H4 (cell line): ENCODE measurements at places on chromosomes 7 and 10.

DNA sequence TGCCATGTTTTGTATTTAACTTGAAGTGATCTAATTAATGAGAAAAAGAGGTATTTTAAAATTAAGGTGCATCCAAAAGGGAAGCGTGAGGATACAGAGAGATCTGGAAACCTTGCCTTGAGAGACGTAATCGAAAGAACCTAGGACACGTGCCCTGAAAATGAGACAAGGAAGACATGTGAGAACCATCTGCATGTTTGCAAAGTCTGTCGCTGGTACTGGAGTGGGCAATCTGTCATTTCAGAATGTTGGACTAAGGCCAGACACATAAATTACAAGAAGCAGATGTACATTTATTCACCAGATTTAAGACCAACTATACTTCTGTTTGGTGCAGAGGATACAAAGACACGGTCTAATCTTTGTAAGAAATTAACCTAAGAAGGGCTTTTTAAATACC lies 9.2 kb downstream of the AGR2 start:
- no peak for DNase-seq

- no peak for DNase-seq
These were observed 549.4 kb upstream of the C7orf33 start for GRCh38 chr7:148041156-148041555.

- DNase-seq: no peak
These were observed 1351.9 kb downstream of the REEP3 start for GRCh38 chr10:64873088-64873487.

GRCh38 chr10:11231285-11231684 lies 213.6 kb downstream of the CELF2 start:
- DNase-seq: no peak

- peak; percentile 58 for DNase-seq
These were observed 258.6 kb downstream of the CNTNAP2 start for GRCh38 chr7:146375170-146375569.

GRCh38 chr7:52547308-52547910 lies 488.0 kb upstream of the POM121L12 start:
- no peak for DNase-seq

- DNase-seq: no peak
These were observed 51.3 kb downstream of the IKZF1 start for GRCh38 chr7:50355817-50356178.

DNA sequence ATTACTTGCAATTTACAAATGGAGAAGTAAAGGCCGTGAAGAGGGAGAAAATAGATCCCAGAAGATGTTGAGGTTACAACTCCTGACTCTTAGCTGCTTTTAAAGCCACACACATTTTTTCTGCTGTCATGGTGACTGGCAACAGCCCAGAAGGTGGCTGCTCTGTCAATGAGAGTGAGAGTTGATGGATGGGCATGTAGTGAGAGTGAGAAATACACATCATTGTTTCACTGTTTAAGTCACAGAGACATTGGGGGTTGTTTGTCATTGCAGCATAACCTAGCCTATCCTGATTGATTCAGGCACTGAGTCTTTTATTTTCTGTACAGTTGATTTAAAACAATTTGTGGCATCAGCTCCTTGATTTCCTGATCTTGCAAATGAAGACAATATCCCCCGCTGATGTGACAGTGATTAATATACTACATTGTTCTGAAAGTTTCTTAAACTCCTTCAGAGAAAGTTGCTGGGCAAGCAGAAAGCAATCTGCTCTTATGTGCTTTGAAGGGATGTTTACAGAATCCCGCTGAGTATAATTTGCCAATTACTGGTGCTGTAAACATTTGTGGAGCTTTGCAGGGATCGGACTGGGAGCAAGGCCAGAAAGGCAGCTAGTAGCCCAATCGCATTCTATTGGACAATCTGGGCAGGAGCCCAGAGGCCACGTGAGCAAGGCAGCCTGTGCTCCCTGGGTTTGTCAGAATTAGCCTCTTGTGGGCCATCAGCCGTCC lies 229.6 kb downstream of the PRPF18 start:
- DNase-seq: peak; percentile 91

DNA sequence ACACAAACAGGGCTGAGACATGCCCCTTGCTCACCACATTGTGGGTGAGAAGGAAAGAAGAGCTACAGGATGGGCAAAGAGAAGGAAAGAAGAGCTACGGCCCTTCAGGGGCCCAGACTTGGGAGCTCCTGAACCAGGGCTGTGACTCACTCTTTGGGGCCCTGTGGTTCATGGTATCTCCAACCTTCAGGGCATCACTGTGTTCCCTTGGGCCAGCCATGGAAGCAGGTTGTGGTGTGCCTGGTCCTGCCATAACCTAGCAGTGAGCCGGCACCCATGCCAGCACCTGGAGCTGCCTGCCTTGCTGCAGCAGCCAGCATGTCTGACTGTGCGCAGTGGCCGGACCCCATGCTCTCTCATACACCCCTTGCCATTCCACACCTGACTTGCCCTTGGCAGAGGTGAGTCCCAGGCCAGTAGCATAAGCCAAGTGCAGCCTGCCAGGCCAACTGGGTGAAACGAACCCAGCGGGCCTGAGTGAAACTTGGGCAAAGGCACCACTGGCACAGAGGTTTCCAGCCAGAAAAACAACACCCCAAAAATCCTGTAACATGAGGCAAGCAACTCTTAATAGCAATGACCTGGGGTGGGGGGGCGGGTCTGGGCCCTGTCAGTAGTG lies 89.0 kb upstream of the CACUL1 start:
- DNase-seq: no peak

GRCh38 chr10:111511751-111512150 lies 434.9 kb downstream of the ADRA2A start:
- no peak for DNase-seq

DNA sequence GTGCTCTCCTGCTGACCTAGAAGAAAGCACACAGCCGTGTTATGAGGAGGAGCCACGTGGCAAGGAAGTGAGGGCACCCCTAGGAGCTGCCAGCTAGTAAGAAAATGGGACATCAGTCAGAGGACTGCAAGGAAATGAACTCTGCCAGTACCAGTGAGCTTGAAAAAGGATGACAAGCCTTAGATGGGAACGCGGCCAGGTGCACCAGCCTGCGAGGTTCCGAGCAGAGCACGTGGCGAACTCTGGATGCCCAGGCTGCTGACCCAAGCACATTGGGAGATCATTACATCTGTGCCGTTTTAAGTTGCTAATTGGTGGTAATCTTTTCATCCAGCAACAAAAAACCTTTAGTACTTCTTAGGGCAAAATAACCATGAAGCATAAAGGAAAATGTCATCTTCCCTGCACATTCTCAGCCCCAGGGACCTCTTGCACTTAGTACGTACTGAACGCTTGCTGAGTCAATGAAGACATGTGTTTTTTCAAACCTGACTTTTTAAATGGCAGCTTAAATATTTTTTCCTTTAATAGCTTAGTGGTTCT lies 69.4 kb downstream of the AMZ1 start:
- DNase-seq: peak; percentile 96

DNA sequence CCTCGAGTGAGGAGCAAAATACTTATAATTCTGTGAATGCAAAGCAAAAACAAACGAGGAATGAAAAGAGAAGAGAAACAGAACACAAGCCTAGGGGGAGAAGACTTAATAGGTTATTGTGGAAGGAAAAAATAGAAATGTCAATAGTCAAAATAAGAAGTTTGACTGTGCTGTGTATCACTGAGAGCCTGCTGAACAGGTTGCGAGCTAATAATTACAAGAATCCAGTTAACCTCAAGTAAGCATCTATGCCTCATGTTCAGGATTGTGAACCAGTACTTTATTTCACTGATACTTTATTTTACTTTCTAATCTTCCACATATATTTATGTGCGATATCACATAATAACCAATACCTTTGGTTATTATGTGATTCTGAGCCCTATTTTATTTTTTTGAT lies 316.7 kb downstream of the OTUD1 start:
- no peak for DNase-seq

DNA sequence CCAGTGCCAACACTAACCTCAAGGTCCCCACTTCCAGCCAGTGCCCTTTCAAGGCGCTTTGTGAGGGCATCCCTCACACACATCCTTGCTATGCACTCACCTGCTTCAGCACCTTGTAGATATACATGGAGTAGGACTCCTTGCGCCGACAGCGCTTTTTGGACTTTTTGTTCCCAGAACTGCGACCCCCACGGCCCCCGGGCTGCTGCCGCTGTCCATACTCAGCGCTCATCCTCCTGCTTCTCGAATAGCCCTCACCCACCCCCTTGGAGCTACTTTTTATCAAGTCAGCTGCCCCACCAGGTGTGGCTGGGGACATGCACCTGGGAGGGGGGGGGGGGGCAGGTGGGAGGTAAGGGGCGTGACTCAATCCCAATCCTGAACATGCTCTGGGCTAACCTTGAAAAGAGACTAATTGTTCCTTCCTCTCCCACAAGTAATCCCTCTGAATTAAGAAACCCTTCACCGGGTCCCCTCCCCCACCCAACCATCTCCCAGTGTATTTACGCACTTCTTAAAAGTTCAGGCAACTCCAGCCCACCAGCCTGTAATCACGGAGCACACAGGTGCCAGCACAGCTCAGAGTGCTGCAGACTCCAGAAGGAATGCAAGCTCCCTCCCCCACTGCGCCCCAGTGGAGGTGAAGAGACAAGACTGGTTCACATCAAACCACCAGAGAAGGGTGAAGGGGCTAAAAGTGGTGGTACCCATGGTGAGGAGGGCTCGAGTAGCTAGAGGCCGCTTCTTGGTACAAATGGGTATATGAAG lies at the start of gene H2BK1:
TSS of gene H2BK1 (minus strand) at position 402 of the 768 bp plus-strand sequence. CDS start at position 232, 170 bp downstream.
- no peak for DNase-seq

DNA sequence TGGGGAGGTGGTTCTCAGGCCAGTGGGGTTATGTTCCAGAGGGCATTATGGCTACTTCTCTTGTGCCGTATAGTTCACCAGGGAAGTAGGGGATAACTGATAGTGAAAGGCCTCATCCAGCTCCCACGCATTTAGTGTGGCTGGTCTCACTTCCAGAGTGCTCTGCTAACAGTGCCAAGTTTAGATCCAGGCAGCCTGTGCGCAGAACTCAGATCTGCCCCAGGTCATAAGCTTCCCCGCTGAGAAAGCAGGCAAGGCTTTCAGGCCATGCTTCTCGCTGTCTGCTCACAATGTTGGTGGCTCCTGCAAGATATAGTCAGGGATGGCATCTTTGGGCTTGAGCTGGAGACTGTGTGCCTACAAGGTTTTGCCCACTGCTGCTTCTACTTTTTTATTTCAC lies 11.3 kb downstream of the AGK start:
- DNase-seq: no peak

- no peak for DNase-seq
These were observed 2.2 kb downstream of the MTG1 start for GRCh38 chr10:133396035-133396624.

DNA sequence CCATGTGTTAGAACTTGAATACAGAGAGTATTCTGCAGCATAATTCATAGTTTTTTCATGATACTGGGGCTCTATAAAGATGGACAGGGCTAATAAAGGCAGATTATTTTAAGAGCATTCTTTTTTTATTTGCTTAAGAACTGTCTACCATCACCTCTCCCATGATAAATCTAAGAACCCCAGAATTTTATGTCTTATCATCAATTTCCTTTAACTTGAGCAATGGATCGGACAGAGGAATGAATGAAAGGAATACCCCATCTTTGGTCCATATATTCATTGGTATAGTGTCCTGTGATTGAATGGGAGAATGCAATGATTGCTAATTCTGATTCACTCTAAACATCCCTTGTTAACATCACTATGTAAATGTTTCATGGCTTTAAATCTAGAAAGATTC lies 946.3 kb upstream of the LRRN3 start:
- DNase-seq: no peak

DNA sequence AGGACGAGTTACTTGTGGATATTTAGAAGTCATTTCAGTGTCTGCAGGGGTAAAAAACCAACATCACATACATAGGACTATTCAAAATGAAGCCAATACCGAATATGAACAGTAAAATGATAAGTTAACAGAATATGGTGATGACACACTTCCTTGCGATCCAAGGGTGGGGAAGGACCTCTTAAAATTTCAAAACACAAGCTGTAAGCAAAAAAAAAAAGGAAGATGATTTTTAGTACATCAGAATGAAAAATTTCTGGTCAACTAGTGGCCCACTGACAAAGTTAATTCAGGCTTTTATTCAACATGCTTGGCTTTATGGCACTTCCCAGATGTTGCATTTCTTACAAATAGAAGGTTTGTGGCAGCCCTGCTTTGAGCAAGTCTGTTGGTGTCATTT lies 19.0 kb upstream of the GALNTL5 start:
- DNase-seq: no peak

DNA sequence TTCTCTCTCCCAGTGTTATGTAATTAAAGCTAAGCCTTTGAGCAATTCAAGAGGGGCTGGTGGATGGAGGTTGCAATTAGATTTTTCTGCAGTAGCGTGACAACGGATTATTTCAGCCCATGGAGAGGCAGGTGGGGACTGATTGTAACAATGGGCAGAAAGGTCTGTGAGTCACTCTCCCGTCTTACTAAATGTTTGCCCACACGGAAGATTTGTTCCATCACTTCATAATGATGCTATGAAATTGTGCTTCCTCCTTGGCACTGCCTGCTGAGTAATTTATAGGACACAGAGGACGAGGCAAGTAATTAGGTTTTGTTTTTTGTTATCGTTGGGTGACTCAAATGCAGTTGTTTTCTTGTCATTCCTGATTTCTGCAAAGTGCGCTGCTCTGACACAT lies 594.5 kb upstream of the DPP6 start:
- no peak for DNase-seq

DNA sequence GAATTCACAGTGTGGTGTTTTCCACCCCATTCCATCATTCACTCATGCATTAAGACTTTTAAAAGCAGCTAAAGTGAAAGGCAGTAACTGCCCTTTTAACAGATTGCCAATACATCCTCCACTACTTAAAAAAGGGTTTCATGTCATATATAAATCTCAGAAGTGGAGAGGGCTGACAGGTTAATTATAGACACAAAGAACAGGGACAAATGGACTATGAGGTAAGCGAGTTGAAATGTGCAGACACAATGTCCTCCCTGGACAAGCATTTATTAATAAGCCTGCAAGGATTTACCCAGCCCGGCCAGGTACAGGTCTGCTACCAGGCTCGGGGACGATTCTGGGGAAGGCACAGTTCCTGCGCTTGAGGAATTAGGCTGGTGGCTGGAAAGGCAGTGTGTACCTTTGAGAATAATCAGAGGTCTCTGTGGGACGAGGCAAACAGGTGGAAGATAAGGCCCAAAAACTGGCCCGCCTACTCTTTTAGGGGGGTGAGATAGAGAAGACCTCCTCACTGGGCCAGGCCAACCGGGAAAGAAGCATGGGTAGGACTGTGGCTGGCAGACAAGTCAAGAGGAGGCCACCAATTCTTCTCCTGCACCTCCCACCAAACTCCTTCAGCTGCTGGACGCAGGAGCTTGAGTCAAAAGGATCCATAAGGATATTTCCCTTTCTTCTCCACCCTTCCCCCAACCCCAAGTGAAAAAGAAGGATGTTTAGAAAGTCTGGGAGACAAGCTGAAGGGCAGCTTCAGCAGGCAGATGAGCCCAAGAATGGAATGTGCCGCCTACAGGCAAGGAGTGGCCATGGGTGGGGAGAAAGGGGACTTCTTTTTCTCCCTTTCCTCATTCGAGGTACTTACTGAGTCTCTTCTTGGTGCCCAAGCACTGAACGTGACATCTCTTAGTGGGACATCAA lies 1.5 kb downstream of the PDLIM1 start:
- DNase-seq: no peak

DNA sequence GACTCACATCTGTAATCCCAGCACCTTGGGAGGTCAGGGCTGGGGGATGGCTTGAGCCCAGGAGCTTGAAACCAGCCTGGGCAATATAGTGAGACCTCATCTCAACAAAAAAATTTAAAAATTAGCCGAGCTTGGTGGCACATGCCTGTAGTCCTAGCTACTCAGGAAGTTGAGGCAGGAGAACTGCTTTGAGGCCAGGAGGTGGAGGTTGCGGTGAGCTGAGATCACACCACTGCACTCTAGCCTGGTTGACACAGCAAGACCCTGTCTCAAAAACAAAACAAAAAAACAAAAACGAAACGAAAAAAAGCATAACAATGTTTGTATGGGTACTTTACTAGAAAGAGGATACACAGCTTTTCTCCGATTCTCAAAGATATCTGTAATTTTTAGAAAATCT lies 31.8 kb downstream of the WNT16 start:
- DNase-seq: no peak
